NCI-H526 (cell line): ENCODE measurements at places on chromosomes 7 and 10.
A peak's percentile ranks its signal among the peaks of the same experiment; 100 is the strongest.

DNA sequence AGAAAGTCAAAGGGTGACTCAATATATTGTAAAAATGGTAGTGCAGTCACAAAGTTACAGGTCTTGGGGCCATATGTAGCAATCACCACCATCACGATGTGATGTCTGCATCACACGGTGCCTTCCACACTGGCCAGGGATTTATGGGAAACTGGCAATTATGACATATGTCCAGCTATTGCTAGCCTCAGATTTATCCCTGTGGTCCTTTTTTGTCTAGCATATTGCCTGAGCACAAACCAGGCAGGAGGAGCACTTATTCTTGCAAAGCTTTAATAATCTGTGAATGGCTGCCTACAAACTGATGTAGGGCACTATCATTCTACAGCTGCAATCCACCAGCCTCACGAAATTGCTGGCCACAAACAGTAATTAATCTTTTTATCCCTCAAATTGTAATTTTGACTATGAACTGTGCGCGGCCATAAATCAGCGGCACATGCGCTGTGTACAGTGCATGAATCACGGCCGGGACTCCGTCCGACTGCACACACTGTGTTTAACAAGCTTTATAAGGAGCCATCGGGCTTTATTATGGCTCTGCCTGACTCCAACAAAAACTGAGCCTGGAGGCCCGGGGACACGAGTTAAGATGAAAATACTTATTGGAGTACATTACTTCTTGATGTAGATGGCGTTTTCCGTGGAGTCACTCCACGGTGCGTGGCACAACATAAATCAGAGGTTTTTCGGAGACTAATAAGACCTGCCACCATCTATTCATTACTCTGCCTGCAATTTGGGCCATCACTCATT, 115.2 kb downstream of the EBF3 start:
- DNase-seq: no peak

DNA sequence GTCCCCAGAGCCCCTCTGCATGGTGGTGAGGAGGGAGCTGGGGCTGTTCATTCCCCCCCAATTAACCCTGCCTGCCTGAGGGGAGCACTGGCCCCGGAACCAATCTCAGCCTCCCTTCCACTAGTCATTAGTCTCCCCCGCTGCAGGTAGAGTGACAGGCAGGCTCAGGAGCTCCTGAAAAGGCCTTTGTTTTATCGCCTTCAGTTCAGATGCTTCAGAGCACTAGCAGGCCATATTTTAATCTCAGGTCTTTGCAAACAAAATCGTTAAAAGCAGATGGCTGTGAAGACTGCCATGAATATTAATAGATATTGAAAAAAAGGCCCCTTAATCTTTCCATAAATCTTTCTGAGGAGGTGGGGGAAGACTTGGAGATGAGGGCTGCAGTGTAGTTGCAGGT, 250.7 kb downstream of the RPS24 start:
- peak; percentile 53 for DNase-seq

DNA sequence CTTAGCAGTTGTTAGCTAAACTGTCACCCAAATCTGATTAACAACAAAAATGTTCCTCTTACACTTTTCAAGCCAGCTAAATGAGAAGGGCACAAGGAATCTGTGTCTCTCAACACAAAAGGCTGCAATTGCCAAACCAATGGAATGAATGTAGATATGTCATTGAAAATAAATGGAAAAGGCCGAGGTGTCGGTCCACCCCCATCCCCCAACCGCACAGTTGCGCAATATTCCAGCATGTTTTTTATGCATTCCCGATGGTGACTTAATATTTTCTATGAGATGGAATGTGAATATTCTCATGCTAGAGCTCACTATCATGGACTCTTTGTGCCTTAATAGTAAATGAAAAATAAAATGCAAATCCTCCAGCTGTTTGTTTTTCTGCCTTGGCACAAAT, 181.6 kb upstream of the LRGUK start:
- DNase-seq: no peak

- no peak for DNase-seq
These were observed 21.6 kb upstream of the UNCX start for GRCh38 chr7:1210979-1211608.

- peak; percentile 84 for DNase-seq
These were observed 45.3 kb upstream of the EN2 start for GRCh38 chr7:155412416-155413253.

GRCh38 chr7:132160611-132161532, 415.4 kb downstream of the PLXNA4 start:
- DNase-seq: no peak

- DNase-seq: no peak
These were observed 7.5 kb downstream of the SAR1A start for GRCh38 chr10:70162892-70163201.

- no peak for DNase-seq
These were observed 151.5 kb upstream of the COL1A2 start for GRCh38 chr7:94243066-94243711.

DNA sequence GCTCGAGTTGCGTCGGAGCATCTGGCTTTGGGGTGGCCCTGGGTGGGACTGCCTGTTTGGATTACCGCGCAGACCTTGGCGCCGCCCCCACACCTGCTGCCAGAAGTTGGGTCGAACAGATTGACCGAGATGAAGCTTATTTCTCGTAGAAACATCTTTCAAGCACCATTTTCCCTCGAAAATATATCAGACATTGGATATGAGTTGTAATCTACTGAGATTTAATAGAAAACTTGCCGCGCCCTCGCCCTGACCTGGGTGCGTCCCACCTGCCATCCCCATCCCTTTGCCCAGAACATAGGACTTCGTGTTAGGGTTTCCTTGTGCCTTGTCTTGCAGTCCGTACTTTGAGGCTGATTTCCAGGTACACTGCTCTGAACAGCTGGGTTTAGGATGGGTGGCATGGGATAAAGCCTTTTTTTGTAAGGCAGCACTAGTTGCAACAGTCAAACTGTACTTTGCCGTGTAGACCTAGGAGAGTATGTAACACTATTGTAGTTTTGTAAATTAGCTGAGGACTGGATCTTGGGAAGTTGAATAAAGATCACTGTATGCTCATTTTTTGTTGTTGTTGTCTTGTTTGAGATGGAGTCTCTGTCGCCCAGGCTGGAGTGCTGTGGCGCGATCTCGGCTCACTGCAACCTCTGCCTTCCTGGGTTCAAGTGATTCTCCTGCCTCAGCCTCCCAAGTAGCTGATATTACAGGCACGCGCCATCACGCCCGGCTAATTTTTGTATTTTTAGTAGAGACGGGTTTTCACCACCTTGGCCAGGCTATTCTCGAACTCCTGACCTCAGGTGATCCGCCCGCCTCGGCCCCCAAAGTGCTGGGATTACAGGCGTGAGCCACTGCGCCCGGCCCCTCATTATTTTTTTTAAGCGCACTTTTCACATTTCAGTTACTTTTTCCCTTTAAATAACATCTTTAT, 978 bp downstream of the OGDH start:
- no peak for DNase-seq

GRCh38 chr7:55021053-55021452, 2.2 kb downstream of the EGFR start:
- DNase-seq: no peak

GRCh38 chr7:27243340-27244163, 950 bp downstream of the EVX1 start:
- DNase-seq: no peak

- DNase-seq: no peak
These were observed 324.8 kb downstream of the SFMBT2 start for GRCh38 chr10:7085913-7086589.
